CD14-positive monocyte (primary cell): ENCODE measurements at places on chromosomes 2 and 18.

DNA sequence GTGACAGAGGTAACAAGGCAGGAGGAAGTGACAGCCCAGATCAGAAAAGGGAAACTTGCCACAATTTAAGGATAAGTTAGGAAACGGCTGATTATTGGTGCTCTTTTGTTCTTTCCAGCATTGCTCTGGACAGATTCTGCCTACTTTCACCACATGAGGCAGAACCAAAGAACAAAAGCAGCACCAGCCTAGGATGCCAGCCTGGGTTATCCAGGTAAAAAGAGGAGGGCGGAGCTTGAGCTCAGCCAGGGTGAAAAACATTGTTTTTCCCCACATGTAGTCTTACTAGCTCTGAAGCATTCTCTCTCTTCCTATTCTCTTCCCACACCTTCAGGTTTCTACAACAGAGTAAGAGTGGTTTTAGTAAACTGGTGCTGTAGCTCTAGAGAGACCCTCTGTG, 300.5 kb downstream of the TMX3 start:
- DNase-seq = no peak

DNA sequence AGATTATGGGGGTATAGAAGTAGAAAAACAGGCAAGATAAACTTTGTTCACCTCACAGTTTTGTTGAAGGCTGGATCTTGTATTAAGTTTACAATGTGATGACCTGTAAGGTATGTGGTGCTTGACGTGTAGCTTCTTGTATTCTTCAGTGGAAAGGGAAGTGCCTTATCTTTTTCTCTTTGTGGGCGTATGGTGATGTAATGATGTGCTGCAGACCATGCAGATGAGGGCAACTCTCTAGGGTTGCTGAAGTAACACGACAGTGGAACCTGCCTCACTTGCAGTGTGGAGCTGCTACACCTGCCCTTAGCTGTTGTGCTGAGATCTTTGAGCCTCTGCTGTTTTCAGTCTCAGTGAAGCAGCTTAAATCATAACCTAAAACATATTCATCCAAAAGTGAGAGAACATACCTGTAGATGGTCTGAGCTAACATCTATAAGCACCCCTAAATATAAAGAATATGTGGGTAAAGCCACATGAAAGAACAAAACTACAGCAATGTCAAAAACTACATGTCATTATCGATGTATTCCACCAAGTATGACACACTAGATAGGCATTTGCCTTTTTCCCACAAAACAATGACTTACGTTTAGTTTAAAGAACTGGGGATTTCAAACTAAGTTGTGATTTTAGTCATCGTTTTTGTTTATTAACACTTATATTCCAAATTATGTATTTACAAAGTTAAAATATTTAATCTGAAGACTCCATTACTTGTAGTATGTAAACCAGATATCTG, 1144.1 kb downstream of the CNTNAP5 start:
- DNase-seq = no peak

DNA sequence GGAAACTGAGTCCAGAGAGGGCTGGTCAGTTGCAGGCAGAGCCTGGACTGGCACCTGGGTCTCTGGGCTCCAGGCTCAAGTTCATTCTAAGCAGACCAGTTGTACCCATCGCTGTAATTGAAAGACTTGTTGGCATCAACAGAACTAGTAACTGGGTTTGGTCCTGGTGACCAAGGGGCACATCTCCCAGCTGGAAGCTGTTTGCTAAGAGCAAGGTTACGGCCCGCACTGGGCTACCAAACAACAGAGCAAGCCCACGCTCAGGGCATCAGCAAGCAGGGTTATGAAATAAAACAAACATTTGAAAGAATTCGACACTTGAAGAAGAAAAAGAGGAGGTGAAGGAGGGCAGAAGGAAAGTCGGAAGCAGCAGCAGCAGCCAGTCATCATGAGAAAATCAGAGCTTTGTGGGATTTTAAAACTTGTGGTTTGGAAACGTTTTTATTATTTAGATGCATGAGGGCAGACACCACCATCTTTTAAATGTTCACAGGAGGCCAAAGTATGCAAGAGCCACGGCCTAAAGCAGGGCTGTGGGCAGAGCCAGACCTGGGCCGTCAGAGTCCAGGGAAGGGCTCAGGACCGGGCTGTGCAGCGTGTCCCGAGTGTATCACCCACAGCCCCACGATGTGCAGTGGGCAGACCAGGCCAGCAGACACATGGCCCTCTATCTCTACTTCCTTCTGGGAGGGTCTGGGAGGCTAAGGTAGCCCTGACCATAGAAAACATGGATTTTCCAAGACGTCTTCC, 220.3 kb downstream of the BCL2 start:
- no peak for DNase-seq

GRCh38 chr2:120230515-120231471, 7.6 kb upstream of the TMEM185B start:
- DNase-seq = no peak

DNA sequence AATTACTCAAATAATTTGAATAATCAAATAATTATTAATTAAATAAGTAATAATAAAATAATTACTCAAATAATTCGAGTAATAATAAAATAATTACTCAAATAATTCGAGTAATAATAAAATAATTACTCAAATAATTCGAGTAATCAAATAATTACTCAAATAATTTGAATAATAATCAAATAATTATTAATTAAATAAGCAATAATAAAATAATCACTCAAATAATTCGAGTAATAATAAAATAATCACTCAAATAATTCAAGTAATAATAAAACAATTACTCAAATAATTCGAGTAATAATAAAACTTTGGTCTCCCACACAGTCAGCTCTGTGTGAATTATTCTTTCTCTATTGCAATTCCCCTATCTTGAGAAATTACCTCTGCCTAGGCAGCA, 30.0 kb upstream of the LINC00305 start:
- DNase-seq = no peak

- DNase-seq = no peak
Measured at GRCh38 chr2:207157162-207157481, 8.6 kb downstream of the KLF7 start.

DNA sequence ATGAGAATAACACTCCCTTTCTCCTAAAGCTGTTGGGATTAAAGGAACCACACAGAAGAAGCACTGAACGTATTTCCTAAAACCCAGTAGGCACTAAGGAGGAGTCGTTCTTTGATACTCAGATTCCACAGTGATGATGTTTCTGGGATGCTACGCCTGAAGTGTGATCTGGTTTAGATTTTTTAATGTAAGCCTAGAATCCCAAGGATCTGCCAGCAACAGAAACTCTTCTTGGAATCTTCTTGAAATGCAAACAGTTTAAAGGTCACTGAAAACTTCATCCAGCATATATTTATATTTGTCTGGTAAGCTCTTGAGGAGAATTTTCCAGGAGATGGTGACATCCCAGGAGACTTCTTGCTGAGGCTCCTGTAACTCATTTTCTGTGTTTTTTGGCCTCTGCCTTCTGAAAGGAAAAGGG, 247.6 kb upstream of the TRIB2 start:
- DNase-seq = no peak

GRCh38 chr18:48250918-48251317, 158.3 kb downstream of the ZBTB7C start:
- DNase-seq = no peak

DNA sequence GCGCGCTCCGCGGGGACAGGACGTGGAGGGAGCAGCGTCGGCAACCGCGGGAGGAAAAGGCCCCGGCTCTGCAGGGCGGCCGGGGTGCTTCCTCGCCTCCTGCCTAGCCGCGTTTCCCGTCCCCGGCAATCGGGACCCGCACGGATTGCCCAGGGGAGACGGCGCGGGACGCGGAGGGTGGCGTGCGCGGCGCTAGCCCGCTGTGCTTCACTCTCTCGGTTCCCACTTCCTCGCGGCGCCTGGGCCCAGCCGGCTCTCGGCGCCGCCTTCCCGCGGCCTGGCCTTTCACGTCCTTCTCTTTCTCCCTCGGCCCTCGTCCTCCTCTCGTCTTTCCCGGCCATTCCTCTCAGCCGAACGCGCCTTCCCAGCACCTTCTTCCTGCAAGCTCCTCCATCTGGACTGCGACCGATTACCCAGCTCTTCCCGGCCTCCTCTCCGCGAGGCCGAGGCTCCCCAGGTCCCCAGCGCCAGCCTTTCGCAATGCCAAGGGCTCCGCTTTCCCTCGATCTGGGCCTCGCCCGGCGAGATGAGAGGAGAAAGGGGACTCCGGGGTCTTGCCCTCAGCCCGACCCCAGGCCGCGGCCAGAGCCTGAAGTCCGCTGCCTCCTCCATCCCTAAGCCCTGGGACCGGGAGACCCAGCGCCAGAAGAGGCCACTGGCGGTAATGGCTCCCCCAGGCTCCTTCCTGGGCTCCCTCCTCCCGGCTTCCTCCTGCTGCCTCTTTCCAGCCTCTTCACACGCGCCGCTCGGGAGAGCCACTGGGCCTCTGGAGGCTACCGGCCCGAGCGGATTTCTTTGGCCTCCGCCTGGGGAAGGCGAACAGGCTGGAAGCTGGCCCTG, 34.3 kb upstream of the ATP6V1B1 start:
- DNase-seq = peak; percentile 32

DNA sequence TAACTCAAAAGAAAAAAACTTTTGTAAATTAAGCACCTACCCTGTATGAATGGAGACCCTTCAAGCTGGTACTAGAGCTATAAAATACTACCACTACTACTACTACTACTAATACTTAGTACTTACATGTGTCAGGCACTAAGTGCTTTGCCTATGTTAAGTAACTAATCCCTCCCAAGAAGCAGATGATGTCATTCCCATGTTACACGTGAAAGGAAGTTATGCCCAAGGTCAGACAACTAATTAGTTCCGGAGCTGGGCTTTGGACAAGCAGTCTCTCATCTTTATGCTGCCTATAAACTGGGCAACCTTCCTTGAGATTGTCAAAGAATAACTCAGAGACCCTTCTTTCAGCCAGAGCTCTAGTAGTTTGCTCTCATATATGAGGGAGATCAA, 13.9 kb upstream of the ATP6V1B1 start:
- no peak for DNase-seq

DNA sequence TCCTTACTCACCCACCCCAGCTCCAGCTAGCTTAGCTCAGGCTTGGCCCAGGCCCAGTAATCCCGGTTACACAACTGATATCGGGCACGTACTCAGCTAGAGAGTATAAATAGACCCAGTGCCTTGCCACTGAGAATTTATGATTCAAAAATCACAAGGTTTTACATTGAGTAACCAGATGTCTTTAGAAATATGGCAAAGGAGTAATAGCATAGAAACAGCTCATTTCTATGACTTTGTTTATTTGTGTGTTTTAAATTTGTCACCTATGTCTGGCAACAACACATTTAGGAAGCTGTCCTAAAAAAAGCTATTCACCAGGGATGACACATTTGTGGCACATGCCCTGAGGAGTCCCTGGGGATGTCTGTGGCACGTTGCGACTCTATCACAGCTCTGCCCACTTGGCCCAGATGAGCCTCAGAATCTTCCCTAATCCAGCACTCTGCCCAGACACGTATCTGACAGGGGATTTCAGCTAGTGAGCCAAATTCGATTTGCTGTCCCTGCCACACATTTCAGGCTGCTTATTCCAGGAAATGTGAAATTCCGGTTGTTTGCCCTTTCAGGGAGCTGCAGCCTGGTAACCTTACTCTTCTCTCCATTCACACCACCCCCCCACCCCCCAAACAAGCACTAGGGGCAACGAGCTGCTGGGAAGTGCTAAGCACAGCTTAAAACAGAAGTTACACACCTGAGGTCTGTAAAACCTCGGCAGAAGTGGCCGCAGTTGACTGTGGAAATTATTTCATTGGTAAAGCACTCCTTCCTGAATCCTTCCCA, 85.4 kb upstream of the ZCCHC2 start:
- peak; percentile 88 for DNase-seq

DNA sequence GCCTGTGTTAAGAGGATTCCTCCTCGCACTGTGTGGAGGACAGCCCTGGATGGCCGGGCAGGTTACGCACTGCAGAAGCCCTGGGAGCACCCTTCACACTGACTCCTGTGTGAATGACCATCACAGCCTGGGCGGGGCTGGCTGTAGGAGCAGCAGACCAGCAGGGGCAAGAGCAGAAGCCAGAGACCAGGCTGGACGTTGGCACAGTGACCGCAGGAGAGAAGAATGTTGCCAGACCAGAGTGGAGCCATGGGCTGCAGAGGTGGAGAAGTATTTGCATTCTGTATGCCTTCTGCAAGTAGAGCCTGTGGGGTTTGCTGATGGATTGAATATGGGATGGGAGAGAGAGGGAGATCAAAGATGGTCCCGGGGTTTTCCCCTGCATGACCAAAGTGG, 23.1 kb downstream of the LRRFIP1 start:
- DNase-seq = no peak

- DNase-seq = no peak
Measured at GRCh38 chr2:133602538-133602937, 34.3 kb upstream of the NCKAP5 start.

DNA sequence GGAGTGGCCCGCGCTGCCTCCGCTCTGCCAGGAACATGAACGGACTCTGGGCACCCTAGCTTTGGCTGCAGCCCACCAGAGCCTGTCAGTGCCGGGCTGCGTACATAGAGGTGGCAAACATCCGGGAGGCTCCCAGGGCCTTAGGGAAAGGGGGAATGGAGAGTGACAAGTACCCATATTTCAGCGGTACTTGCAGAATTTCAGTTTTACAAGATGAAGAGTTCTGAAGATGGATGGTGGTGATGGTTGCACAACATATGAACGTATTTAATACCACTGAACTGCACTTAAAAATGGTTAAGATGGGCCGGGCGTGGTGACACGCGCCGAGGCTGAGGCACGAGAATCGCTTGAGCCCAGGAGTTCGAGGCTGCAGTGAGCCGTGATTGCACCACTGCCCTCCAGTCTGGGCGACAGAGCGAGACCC, 873 bp downstream of the MTHFD2 start:
- peak; percentile 11 for DNase-seq

- DNase-seq = peak; percentile 44
Measured at GRCh38 chr2:60317844-60318243, 235.6 kb downstream of the BCL11A start.

DNA sequence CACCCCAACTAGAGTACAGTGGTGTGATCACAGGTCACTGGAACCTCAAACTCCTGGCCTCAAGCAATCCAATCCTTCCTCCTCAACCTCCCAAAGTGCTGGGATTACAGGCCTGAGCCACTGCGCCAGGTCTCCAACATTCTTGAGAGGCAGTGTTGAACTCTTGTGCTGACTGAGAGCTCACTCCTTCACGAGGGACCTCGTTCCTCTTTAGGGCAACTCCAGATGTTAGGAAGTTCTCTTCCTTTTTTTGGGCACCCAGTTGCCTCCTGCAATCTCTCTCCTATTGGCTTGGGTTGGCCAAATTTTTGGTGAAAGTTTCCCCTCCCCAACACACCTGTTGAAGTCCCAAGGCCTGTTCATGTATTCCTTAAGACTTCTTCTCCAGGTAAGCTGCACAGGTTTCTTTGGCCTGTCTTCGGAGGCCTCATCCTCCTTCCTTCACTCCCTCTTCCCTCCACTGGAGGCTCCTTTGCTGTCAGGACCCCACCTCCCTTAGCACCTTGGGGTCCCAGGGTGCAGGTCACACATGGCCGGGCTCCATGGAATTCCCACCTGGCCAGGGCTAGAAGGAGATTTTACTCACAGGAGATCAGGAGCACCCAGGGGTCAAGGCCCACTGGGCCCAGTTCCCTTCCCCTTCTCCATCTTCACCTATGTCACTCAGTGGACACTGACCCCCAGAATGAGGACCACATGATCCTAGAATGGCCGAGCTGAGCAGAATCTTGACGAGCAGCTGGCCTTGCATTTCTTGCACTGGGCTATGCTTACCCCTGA, 94.6 kb upstream of the SMAD2 start:
- no peak for DNase-seq
